ENCODE measurements at places on chromosomes 11 and 22.

DNA sequence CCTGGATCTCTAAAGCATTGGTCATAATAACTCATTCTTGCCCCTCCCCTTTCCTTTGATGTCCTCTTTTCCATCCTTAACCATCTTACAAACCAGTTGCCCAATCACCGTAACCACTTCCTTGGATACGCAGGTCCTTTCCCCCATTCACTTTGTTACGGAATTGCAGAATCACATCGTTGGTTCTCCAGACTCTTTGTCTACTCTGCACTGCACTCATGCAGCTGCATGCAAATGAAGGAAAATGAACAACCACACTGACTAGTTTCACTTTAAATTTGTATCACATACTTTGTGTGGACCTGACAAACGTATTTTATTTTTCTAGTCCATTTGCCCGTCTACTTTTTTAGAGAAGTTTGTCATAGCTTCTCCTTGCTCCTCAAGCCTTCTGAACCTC is 69.9 kb downstream of the SLC5A12 start:
- DNase-seq, result no peak

DNA sequence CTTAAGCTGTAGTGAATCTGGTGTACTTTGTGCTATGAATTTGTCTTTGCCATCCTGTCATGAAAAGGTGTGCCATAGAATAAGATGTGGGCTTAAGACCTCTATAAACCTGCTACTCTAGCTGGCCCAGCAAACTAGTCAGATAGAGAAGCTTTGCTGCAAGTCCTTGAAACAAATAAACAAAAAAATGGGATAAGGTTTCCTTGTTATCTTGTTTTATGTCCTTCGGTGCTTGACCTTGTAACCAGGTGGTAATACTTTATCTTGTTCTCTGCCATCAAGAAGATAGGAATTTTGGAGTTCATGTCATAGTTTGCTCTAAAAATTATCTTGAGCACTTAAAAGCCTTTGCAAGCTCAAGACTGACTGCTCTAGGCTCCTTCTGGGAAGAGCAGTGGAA is 14.3 kb upstream of the TMEM86A start:
- no peak for DNase-seq

DNA sequence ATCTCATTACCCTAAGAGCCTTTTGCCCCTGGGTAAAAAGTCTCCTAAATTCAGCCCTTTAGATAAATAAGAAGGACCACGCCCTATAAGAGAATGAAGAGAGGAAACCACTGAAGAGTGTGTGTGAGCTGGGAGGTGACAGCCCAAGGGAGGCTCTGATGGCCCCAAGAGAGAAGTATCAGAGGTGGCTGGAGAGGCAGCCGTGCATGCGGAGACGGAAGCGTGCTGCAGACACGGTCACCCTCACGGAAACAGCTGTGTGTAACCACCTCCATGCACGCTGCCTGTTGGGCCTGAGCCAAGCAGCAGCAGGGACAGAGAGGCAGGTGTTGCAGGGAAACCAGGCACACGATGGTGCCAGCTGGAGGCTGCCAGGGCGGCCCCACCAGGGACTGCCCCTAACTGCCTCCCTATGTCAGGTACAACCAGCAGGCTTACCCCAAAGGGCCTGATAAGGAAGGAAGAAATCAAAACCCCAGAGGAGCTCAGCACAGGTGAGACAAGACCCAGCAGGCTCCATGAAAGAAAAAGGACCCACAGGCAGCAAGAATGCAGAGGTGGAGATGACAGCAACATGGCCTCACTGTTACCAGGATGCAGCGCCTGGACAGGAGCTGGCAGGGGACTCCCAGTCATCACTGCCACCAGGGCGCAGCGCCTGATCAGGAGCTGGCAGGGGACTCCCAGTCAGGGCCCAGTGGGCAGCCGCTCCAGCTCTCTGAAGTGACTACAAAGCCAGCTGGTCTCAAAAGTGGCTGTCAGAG is 7.8 kb downstream of the LARGE2 start:
- no peak for DNase-seq

- no peak for DNase-seq
Measured at GRCh38 chr22:28351476-28351875, 328.2 kb downstream of the TTC28 start.

DNA sequence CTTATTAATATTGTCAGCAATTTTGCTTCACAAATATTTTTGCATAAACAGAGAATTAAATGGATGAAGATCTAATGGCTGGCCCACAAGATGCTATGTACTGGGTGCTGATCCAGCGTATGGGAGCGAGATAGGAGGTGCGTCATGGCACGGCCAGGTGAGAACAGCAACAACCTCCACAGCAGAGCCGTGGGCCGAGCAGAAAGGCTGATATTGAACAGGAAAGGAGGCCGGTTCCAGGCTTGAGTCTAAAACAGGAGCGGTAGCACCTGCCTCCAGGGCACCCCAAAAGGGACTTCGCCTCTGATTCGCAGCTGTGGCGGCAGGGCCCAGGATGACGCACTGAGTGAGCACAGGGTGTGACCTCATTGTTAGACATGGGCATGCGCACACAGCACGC is 1502.1 kb downstream of the TBC1D22A start:
- DNase-seq, result no peak

GRCh38 chr22:23001463-23001862 is 68.9 kb upstream of the GNAZ start:
- no peak for DNase-seq

DNA sequence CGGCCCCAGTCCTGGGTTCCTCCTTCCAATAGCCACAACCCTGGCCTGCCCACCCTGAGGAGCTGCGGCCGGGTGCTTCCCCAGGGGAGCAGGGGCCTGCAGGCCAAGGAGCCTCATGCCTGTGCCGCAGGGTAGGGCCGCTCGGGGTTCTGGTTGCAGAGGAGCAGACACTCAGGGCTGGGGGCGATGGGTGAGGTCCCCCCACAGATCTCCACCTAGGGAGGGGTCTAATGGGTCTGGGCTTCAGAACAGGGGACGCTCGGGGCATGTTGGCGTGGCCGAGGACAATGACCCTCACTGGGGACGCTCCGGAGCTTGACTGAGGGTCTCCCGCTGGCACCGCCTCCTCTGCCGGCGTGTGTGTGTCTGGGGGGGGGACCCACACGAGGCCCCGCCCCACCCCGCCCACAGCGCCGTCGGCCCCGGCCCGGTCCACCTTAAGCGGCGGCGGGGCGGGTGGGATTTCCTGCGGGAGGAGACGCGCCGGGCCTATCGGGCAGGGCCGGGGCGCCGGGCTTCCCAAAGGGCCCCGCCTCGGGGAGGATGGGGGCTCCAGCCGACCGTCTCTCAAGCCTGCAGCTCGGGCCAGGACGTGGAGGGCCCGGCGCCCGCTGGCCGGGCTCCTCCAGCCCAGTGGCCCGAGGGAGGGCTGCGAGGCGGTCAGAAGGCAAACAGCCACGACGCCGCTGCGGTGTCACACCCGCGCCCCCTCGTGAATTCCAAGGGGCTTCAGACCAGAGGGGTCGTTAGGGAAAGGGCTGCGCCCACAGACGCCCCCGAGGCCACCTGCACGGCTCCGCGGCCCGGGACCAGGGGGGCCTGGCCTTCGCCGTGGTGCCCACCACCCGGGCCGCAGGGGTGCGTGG is 640 bp upstream of the ZDHHC8 start:
- peak; percentile 51 for DNase-seq

- no peak for DNase-seq
Measured at GRCh38 chr11:35750315-35750714, 87.7 kb downstream of the TRIM44 start.

DNA sequence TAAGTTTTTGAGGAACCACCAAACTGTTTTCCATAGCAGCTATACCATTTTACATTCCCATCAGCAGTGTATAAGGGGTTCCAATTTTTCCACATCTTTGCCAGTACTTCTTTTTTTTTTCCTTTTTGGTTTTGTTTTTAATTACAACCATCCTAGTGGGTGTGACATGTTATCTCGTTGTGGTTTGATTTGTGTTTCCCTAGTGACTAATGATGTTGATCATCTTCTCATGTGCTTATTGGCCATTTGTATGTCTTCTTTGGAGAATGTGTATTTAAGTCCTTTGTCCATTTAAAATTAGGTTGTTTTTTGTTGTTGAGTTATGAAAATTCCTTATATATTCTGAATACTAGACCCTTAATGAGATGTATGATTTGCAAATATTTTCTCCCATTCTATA is 59.3 kb downstream of the STIM1 start:
- DNase-seq, result no peak

- DNase-seq, result no peak
Measured at GRCh38 chr22:27705408-27706080, 96.0 kb downstream of the MN1 start.

GRCh38 chr22:27794226-27794625 is 7.3 kb downstream of the MN1 start:
- no peak for DNase-seq

- no peak for DNase-seq
Measured at GRCh38 chr22:43845981-43846380, 16.3 kb downstream of the SULT4A1 start.

DNA sequence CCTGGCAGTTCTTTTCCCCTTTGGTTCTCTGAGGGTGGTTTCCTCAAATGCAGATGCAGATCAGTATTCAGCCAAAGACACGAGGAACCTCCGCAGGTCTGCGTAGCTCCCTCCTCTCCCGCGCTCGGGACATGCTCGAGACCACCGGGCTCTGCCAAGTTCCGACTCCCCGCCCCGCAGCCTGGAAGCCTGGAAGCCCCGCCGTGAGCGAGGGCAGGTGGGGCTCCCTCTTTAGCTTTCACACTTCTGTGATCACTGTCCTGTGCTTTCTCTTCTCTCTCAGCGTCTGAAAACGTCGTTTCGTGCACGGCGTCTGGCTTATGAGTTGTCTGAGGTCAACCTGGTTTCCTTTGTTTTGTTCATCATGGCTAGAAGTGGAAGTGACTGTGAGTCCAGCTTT is 26.6 kb downstream of the ZBED4 start:
- no peak for DNase-seq

- no peak for DNase-seq
Measured at GRCh38 chr11:128465946-128466705, 121.2 kb downstream of the ETS1 start.

DNA sequence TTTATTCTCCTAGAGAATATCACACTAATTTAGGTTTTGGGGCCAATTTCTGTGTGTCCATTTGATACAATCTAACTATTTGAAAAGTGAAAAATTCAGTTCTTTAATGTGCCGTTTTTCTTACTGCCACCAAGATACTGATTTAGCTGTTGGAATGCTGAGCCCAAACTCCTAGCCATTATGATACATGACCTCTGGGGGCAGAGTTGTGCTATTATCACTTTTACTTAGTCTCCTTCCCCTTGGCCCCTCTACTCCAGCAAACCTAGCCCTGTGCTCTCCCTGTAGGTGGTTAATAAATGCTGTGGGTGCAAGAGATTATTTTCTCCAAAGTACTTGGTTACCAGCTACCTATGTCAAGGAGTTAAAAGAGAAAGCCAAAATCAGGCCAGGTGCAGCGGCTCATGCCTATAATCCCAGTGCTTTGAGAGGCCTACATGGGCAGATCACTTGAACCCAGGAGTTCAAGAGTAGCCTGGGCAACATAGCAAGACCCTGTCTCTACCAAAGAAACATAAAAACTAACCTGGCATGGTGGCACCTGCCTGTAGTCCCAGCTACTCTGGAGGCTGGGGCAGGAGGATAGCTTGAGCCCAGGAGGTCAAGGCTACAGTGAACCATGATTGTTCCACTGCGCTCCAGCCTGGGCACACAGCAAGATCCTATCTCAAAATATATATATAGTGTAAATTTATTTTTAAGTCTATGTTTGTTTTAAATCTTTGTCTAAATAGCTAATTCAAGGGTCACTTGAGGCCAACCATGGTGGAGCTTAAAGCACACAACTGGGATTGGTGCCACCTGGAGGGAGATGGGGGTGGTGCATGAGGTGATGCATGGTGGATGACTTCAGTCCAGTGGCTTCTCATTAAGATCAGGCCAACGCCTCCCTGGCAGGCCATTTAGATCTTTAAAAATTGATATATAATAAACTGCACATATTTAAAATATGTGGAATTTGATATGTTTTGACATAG is 193.2 kb upstream of the PLET1 start:
- no peak for DNase-seq

- DNase-seq, result no peak
Measured at GRCh38 chr11:96221244-96222070, 121.5 kb downstream of the MAML2 start.

DNA sequence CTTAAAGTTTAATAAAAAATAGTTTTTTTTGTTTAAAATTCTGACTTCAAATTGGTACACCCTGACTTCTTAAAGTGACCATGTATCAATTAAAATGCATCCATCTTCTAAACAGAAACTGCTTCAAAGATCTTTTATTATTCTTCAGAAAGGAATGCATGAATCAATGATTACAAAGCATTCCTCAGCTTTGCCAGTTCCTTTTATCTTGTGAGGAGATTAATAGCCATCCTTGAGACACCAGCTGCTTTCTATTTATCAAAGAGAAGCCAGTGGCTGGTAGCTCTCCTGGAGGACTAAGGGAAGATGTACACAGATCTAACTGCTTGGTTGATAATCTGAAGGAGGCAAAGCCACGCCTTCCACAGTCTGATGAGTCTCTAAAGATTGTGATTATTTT is 2222.5 kb downstream of the LRRC4C start:
- no peak for DNase-seq

DNA sequence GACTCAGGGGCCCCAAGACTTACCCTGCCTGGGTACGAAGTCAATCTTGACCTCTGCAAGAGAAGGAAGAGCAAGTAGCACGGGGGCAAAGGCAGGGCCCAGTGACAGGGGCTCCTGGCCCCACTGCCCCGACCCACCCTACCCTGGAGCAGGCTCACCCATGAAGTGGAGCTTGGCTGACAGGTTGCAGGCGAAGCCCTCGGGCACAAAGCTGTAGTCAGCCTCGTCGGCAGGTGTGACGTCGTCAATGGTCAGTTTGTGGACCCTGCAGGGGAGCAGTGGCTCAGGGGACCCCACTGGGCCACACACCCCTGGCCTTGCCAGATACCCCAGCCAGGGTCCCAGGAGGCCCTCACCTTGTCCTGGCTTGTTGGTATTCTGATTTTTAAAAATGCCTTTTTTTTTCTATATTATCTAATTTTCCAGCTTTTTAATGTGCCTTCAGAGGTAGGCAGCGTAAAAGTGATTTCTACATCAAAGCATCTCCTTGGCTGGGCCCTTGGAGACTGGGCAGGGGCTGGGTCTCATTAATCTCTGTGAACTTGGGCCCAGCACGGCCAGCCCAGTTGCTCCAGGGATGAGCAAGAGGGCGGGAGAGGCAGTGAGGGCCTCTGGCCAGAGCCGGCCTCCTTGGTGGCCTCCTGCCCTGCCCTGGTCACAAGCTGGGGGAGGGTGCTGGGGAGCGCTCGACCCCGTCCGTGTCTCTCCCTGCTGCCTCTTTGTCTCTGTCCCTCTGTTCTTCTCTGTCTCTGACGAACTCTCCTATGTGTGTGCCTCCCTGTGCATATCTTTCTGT is 11.3 kb downstream of the MYBPC3 start:
- DNase-seq, result no peak

All from SW 1271 (cell line).